ENCODE measurements at places on chromosomes 5 and 9.
A peak's percentile ranks its signal among the peaks of the same experiment; 100 is the strongest.

GRCh38 chr9:1460143-1460769, 410.1 kb downstream of the DMRT2 start:
- peak; percentile 11 for DNase-seq

- DNase-seq: no peak
Observed at GRCh38 chr5:115683081-115683480, 57.2 kb upstream of the TMED7 start.

DNA sequence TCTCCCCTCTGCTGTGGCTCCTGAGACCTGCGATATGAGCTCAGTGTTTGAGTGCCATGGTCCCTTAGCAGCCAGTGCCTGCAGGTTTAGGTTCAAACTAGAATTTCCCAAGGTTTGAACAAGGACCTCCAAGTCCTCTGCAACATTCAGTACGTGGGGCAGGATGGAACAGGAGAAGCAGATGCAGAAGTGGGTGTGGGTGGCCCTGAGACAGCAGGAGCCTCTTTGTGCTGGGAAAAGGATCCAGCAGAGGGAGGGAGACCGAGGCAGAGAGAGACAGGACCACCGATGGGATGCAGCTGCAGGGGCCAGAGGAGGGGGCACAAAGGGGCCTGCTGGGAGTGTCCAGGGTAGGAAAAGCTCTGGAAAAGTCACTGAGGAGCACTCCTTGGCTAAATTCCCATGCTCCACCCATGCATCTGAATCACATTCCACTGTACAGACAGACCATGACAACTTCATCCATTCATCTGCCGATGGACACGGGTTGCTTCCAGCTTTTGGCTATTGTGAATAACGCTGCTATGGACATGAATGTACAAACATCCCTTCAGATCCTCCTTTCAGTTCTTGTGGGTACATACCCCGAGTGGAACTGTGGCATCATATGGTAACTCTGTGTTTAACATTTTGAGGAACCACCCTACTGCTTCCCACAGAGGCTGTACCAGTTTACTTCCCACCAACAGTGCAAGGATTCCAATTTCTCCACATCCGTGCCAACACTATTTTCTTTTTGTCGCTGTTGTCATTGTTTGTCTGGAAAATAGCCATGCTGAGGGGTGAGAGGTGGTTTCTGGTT, 26.7 kb upstream of the SUSD3 start:
- no peak for DNase-seq

DNA sequence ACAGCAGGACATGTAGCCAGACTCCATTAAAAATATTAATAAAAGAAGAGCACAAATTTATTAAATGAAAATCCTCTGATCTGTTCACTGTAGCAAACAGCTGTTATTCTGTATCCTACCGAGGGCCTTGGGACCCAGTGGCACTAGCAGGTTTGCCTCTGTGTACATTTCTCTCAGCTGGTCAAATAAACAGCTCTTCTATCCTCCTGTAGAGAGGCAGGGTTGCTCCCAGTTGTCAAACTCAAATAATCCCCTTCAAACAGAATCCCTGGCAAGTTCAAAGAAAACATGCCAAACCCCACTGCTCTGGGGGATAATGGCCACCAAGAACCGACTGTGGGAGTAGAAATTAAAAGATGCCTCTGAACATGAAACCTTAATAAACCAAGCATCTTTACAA, 1262.0 kb upstream of the DMAC1 start:
- no peak for DNase-seq

DNA sequence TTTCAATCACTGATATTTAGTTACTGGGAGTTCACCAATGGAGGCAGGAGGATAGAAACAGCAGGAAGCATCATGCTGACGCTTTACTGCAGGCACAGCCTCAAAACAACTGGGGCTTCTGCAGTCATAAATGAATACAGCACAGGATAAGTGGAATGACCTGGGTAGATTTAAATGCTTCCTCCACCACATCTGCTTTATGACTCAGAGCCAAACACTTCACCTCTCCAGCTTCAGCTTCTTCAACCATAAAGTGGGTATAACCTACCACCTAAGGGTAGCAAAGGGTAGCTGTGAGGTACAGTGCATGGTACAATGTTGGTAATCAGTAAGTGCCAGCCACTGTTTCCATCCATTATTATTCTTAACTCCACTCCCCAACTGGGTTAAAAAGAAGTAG, 28.4 kb downstream of the RASEF start:
- DNase-seq: no peak

DNA sequence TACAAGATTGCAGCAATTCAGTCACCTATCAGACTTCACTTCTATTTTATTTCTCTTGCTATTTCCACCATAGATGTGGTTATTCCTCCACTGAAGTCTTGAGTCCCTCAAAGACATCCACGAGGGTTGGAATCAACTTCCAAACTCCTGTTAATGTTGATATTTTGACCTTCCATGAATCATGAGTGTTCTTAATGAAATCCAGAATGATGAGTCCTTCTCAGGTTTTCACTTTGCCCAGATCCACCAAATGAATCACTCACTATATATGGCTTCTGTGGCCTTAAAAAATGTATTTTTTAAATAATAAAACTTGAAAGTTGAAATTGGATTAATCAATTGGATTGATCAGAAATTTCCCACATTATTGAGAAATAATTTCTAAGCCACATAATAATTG, 1821.0 kb downstream of the EFNA5 start:
- no peak for DNase-seq

DNA sequence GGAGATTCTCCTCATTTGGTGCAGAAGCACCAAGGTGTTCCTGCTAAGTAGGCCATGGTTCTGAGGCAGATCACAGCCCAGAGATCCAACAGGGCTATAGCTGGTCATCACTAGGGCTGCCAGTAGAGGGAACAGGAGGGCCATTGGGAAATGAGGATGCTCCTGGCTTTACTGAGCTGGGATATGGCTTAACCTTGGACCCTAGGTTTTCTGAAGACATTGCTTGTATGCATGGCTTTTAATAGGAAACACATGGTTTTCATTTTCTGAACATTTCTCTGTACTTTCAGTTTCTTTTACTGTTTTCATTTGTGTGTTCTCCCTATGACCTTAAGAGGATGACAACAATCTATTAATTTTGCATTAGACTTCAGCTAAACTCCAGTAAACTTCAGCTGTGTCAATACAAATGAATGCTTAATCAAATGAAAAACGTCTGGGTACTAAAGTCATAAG, at the start of gene IFNW1:
IFNW1 (minus strand) TSS at position 406 of the 456 bp plus-strand sequence; CDS start at position 144, 262 bp downstream.
- no peak for DNase-seq

DNA sequence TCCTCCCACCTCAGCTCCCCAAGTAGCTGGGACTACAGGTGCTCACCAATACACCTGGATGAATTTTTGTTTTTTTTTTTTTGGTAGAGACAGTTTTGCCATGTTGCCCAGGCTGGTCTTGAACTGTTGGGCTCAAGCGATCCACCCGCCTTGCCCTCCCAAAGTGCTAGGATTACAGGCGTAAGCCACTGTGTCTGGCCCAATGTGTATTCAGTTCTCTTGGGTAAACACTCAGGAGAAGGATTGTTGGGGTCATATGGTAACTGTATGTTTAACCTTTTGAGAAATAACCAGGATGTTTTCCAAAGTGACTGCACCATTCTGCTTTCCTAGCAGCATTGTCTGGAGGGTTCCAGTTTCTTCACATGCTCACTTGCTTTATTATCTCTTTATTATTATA, 67.4 kb downstream of the TNPO1 start:
- no peak for DNase-seq

- no peak for DNase-seq
Observed at GRCh38 chr5:73317523-73317922, 131.1 kb downstream of the FOXD1 start.

DNA sequence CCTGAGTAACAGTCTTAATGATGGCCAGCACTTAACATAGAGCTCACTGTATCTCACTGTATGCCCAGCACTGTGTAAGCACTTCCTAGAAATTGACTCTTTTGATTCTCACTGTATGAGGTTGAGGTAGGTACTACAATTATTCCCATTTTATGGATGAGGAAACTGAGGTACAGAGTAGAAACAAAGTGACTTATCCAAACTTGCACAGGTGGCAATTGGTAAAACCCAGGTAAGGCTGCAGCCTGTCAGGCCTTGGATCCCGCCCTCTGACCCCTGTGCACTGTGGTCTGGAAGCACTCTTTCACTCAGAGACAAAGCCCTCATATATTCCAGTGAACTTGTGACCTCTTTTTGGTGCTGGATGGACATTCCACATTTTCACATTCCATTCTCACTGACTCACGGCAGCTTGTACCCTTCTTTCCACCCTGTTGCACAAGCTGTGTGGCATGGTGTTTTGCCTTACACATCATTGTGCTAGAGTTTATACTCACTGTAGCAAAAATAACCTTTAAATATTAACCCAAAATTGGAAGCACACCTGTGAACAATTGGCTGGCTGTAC, 21.7 kb downstream of the ANKRD55 start:
- no peak for DNase-seq

- no peak for DNase-seq
Observed at GRCh38 chr5:143495110-143495509, 91.6 kb upstream of the NR3C1 start.

- DNase-seq: peak; percentile 84
Observed at GRCh38 chr9:133130685-133131244, 9.7 kb upstream of the RALGDS start.

GRCh38 chr5:31887556-31887955, 248.6 kb downstream of the PDZD2 start:
- no peak for DNase-seq

GRCh38 chr9:14400658-14400995, 86.7 kb upstream of the NFIB start:
- DNase-seq: no peak

- no peak for DNase-seq
Observed at GRCh38 chr9:19288081-19288480, 57.6 kb downstream of the DENND4C start.

DNA sequence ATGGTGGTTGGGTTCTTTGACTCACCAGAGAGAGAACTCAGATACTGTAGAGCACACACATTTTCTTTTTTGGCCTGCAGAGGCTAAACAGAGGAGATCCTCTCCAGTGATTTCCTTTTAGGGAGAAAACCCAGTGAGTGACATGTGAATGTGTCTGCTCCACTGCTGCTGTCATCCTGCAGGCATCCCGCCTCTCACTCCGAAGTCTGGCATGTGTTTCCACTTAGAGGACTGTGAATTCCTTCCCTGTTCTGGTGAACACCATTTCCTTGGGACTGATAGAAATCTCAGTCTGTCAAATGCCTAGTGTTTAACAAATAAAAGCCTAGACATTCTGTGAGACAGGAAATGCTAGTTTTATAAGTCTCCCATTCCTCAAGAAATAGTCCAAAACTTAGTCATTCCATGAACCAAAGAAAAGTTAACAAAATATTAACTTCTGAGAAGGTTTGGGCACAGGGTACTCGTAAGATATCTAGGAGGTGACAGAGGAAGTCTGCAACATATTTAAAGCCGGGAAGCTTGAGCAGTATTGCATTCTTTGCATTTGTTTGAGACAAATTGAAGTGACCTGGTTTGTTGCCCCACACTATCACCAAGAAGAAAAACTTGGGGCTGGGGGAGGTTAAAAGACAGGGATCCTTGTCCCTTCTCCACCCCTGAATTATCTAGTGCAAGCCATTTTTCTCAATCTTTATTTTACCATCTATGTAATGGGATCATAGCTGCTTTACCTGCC, 74.9 kb upstream of the NIPAL4 start:
- no peak for DNase-seq

GRCh38 chr9:698276-698675, 143.2 kb upstream of the DMRT1 start:
- no peak for DNase-seq

DNA sequence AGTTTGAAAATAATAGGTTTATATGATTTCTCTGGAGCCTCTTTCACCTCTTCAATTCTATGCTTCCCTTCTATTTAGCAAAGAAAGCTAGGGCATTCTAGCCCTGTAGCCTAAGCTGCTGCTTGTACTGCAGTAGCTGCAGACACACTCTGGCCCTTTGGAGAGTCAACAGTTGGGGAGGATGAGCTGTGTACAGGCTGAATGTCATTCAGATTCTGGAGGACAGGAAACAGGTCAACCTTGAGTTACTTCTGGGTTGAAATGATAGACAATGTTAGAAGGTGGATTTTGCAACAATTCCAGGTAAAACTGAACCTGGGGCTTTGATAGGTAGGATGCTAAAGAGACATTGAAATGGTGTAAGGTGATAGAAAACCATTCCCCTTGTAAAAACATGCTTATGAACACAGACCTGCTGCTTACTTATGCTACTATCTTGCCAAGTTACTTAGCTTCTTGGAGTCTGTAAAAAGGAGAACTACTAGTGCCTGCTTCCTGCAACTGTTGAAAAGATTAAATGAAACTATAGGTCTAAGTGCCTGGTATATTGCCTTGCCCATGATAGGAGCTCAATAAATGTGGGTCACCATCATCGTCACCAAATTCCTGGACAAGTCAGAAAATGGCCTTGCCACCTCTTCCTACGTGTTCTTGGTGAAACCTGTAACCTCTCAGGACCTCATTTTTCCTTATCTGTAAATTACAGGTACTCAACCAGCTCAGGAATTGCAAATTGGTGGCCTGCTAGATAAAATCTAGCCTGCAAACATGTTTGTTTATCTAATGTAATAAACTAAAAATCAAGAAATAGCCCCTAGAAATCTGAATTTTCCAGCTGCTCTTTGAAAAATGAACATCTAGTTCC, 83.7 kb downstream of the GALNT10 start:
- no peak for DNase-seq
